ENCODE measurements at places on chromosomes 16 and 17.

- no peak for DNase-seq
Measured at GRCh38 chr17:2952174-2952845, 111.1 kb downstream of the OR1D5 start.

DNA sequence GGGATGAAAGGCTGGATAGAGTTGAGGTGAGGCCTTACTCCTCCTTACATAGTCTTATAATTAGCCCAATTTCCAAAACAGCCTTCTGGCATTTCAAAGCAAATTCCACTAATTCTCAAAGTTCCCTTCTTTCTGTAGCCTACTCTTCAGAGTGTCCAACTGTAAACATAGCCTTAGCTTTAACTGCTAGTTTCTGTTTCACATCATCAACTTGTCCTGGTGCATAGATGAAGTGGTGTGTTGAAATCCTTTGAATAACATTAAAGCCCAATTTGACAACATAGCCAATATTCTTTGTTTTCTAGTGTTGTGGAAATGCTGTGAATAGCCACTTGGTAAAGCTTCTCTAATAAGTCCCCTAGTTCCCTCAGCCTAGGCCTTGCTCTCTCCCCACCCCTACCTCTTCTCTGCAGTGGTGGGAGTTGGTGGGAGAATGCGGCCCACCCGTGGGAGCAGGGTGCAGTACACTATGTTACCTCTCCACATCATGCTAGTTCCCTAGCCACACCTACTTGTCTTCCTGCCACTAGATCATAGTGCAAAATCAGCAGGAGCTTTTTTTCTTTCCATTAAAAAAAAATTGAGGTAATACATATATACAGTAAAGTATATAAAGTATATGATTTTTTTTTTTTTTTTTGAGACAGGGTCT, 127.0 kb upstream of the HAS3 start:
- no peak for DNase-seq

- DNase-seq = no peak
Measured at GRCh38 chr16:48335961-48336360, 49.3 kb downstream of the SIAH1 start.

DNA sequence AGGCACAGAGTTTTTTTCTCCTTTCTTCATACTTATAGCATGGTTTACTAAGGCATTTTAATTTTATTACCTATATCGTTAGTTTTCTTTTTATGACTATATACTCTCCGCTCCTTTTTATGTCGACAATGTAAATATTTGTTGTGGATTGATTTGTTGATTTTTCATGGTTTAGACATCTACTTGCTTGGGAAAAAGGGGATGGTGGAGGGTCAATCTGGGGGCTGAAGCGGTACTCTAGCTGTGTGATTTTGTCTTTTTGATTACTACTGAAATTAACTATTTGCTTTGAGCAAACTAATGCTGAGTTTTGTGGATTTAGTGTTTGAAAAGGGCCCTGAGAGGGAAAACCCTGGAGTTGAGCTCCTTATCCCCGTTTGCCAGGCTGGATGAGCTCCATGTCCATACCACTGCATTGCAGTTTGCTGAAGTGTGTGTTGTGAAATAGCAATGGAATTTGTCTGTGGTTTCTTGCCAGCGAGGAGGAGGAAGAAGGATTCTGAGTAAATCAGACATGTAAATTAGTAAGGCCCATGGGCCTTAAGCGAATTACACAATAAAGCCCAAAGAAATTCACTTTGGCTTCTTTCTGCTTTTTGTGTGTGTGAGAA, 72.0 kb downstream of the FTO start:
- DNase-seq = peak; percentile 88

- no peak for DNase-seq
Measured at GRCh38 chr17:4386406-4386805, 19.9 kb upstream of the UBE2G1 start.

DNA sequence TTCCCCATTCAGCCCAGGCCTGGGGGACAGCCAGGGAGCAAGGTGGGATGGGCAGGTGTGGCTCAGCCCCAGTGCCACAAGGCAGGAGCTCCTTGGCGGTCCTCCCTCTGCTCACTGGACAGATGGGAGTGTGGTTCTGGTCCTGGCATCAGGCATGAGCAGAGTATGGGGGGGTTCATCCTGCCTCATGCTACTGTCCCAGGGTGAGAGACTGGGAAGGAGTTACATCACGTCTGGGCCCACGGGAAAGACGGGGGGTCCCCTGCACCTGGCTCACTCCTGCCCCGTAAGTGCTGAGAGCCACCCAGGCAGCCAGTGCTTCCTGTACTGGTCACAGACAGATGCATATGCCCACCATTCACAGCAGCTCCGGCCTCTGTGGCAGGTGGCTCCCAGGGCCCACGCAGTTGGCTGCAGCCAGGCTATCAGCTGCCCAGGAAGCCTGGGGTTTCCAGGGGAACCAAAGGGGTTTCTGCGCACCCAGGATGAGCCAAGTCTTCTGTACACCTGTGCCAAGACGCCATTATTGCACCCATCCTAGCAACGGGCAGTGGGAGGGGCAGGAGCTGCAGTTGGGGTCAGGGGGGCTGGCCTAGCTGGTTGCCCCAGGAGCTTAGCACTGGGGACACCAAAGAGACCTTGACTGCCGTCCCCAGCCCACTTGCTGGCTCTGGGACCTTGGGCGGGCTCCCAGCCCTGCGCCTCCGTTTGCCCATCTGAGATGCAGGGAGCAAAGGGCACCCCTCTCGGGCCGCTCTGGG, 1.9 kb downstream of the BAIAP3 start:
- no peak for DNase-seq

DNA sequence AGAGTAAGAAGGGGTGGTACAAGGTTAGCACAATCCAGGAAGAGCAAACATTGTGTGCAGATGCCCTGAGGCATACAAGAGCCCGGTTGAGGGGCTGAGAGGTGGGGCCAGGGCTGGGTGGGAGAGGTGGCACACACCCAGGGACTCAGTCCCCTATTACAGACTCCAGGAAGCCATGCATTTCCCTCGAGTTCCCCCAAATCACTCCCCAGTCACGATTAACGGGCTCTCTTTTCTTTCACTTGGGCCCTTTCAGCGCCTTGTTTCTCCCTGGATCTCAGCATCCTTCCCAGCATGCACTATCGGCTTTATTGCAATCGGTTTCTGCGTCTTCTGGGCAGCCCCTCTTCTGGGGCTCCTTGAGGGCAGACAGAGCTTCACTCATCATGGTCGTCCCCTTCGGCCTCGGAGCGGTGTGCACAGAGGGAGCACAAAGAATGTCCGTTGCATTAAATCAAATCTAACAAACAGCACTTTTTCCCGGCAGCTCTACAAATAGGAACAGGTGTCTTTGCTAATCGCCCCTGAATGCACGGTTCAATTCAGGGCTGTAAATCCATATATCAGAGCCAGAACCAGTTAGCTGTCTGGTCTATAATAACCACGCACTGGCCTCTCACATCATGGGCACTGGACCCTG, 184.6 kb upstream of the HSBP1 start:
- DNase-seq = no peak

- DNase-seq = no peak
Measured at GRCh38 chr17:79626156-79626890, 15.5 kb upstream of the RBFOX3 start.

- no peak for DNase-seq
Measured at GRCh38 chr17:10745231-10745630, 15.4 kb upstream of the TMEM220 start.

GRCh38 chr17:49218941-49219913, 8.7 kb downstream of the ABI3 start:
- DNase-seq = no peak

DNA sequence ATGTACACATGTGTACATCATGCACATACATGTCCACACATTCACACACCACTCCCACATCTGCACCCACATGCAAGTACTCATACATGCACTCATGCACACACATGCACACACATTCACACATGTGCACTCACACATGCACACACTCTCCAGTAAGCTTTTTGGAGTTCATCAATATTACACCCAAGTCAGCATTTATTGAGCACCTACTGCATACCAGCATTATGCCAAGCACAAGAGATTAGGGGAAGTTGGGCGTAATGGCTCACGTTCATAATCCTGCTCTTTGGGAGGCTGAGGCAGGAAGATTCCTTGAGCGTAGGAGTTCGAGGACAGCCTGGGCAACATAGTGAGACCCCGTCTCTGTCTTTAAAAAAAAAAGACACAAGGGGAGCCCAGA, 87.6 kb upstream of the HSBP1 start:
- DNase-seq = no peak
